Activated naive CD4-positive, alpha-beta T cell treated with anti-CD3 and anti-CD28 coated beads, Interleukin-2, amount 50 U/mL, for 72 hours (primary cell): ENCODE measurements at places on chromosomes 5 and 9. TPM values are rescaled to one million over a fixed set of nuclear protein-coding genes. Genes with fewer than 3 reads are reported as not detected.

Gene ACTBL2
- not detected for total RNA-seq

DNA sequence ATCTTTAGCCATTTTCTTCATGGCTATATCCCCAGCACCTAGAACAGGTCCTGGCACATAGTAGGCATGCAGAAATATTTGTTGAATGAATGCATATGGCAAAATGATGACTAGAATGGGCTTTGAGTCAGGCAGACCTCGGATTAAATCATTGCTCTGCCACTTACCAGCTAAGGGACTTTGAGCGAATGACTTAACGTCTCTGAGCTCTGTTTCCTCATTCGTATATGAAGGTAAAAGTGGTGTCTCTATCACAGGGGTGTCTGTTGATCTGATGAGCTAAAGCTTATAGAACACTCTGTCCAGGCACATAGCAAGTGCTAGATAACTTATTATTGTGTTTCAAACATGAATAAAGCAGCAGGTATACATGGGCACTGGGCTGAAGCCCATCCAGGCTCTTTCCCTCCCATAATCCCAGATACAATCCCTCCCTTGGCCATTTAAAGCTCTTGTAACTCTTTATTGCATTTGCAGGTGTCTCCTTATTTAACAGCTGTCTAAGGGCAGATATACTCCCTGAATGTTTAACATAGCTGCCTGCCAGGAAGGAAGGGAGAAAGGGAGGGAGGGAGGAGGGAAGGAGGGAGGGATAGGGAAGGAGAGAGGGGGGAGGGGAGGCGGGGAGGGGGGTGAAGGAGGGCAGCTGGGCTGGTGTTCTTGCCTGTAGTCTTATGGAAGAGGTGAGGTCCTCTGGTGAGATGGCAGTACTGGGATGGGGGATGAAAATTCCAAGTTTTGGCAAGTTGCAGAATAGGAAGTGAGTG is 23.2 kb upstream of the STXBP1 start:
- no peak for DNase-seq

GRCh38 chr9:70120834-70121510 is 77.3 kb downstream of the MAMDC2 start:
- no peak for DNase-seq

- no peak for DNase-seq
Observed at GRCh38 chr9:93908591-93909241, 46.4 kb downstream of the BARX1 start.

Gene PCDHGA7
- total RNA-seq = not detected

GRCh38 chr9:89462199-89462598 is 35.7 kb downstream of the SEMA4D start:
- DNase-seq = no peak
